ENCODE measurements at places on chromosomes 4 and X. TPM values are rescaled to one million over a fixed set of nuclear protein-coding genes. Genes with fewer than 3 reads are reported as not detected.
A peak's percentile ranks its signal among the peaks of the same experiment; 100 is the strongest.

- DNase-seq: peak; percentile 0
These were observed 794.8 kb upstream of the EPHA5 start for GRCh38 chr4:66465111-66465510.

- DNase-seq: no peak
These were observed 102.1 kb upstream of the STS start for GRCh38 chrX:7045238-7045955.

GRCh38 chr4:95534032-95534431 lies 14.7 kb downstream of the UNC5C start:
- no peak for DNase-seq

- DNase-seq: no peak
These were observed 38.7 kb downstream of the DCHS2 start for GRCh38 chr4:154452798-154453346.

DNA sequence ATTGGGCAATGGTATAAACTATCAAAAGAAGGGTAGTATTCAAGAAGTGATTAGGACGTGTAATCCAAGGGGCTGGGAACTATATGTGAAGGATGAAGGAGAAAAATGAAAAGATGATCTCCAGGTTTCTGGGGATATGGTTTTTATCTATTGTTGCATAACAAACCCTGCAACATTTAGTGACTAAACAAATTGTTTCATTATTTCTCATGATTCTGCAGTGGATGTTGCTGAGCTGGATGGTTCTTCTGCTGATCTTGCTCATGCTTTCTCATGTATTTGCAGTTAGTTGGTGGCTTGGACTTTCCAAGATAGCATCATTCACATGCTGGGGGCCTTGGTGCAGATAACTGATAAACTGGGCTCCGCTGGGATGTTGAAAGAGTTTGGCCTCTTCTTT lies 29.1 kb downstream of the PHOX2B start:
- DNase-seq: peak; percentile 31

GRCh38 chr4:3707423-3708102 lies 58.6 kb upstream of the ADRA2C start:
- DNase-seq: no peak

- peak; percentile 73 for DNase-seq
These were observed 10.5 kb downstream of the ARL13A start for GRCh38 chrX:100979881-100980607.

- no peak for DNase-seq
These were observed 427.9 kb upstream of the SLIT2 start for GRCh38 chr4:19823781-19824180.

DNA sequence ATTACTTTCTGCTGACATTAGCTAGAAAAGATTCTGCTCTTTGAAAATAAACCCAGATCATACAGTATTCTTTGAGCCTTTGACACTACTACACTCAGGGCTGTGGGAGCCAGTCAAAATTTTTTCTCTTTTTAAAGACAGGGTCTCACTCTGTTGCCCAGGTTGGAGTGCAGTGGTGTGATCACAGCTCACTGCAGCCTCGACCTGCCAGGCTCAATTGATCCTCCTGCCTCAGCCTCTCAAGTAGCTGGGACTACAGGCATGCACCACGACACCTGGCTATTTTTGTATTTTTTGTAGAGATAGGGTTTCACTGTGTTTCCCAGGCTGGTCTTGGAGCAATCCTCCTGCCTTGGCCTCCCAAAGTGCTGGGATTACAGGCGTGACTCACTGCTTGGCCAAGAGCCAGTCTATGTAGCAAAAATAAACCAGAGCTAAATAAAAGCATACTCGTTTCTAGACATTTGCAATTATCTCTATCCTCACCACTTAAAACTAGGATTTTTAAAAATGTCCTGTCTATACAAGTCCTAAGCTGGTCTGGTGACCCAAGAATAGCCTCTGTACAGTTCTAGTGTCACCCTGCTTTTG lies 43.2 kb downstream of the AKAP4 start:
- no peak for DNase-seq

GRCh38 chrX:14883826-14884225 lies 10.6 kb downstream of the MOSPD2 start:
- DNase-seq: no peak

DNA sequence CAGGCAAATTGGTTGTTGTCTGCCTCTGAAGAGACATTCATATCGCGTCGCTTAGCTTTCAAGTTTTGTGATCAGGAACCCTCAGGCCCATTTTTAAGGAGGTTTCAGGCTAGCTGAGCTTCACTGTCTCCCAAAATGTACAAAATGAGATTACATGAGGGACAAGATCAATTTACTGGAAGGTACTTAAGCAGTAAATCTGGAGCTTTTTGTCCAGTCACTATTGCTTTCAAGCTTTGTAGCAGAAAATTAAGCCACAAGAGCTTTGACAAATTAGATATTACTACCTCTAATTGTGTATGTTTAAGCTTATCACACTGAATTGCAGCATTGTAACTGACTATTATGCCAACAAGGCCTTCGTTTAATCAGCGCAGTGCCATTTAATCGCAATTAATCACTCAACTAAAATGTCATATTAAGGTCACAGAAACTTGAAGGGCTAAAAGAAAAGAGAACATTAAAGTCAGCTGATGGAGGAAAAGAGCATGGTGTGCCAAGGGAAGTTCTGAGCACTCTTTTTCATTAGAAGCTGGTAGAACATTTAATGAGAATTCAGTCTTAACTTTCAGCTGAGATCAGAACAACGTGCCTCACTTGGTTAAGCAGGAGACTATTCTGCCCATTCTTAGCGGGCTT lies 353.0 kb downstream of the FBXO8 start:
- no peak for DNase-seq

GRCh38 chr4:87038837-87039615 lies 104.2 kb downstream of the AFF1 start:
- peak; percentile 89 for DNase-seq

DNA sequence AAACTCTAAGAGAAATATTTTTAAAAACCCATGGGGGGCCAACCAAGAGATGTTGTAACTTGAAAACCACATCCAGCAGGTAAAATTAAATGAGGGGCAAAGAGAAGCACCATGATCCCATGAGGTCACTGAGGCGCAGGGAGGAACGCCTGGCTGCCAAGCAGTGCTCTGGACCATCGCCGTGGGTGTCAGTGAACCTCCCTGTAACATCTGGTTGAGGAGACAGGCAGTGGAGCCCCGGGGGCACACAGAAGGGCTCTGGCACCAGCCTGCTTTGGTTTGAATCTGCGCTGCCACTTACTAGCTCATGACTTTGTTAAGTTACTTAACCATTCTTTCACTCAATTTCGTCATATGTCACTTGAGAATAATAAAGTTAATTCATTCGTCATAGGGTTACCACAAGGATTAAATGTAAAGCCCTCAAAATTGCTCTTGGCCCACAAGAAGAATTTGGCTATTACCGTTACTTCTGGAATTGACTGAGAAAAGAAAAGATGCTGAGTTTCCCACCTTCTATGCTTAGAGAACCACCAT lies 41.6 kb upstream of the SLC25A4 start:
- no peak for DNase-seq

Gene DCAF8L1
- not detected for total RNA-seq

Gene KLB
- total RNA-seq: 0.17 TPM

Gene EXOC1
- 34.0 TPM for total RNA-seq

Gene FAAH2
- total RNA-seq: 0.86 TPM

Gene SMIM10
- total RNA-seq: not detected

Gene LDB2
- total RNA-seq: not detected

Gene CT47B1
- not detected for total RNA-seq

Gene SSX1
- not detected for total RNA-seq

Gene BEX5
- not detected for total RNA-seq

Gene RNF128
- total RNA-seq: 2.0 TPM

Gene CLDN34
- total RNA-seq: not detected

Gene AKAP14
- not detected for total RNA-seq

Gene SMARCA5
- 32.2 TPM for total RNA-seq

All from mammary epithelial cell (primary cell).